ENCODE measurements at places on chromosomes 7 and 10.

- DNase-seq = no peak
Observed at GRCh38 chr10:51606825-51607462, 92.5 kb downstream of the CSTF2T start.

DNA sequence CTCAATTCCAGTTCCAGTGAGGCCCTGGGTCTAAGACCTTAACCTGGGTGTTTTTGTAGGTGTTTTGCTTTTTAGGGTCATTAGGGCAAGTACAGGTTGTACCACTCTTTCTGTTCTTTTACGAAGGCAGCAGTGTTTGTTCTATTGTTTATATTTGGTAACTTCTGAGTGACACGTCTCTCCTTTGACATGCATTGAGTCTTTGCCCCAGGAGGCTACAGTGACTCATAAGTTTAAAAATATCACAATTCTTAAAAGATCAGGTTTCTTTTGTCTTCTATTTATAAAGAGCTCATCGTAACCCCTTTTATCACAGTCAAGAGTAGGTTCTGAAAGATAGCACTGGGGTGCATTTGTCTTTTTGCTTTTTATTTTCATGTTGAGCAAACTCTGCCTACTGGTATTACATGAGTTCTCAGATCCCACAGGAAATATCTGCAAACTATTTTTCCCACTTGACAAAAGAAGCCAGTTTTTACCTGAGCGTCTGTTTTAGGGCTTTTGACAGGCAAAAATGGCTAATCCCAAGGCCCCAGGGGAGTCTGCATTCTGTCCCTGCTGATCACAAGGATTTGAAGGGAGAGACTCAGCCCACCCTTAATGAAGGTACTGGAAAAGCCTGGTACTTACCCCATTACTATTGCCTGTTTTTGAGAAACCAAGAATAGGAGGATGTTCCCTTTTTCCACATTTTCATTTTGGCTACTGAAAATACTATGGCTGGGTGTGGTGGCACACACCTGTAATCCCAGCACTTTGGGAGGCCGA is 7.9 kb downstream of the NUDT13 start:
- no peak for DNase-seq

DNA sequence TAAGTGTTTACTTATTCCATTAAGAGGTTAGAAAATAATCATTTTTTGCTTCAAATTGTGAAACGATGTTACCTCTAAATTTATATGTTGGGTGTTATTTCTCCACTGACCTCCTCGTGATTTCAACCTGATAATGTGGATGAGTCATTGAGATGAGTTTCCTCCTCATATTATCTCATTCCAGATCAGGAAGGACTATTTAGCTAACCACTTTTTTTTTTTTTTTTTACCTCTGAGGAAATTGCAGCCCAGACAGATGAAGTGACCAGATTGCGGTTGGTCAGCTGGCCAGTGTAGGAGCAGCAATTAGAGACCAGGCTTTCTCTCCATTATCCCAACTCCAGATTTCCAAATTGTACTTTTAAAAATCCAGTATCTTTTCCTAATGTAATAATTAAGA is 248.7 kb downstream of the FZD1 start:
- no peak for DNase-seq

DNA sequence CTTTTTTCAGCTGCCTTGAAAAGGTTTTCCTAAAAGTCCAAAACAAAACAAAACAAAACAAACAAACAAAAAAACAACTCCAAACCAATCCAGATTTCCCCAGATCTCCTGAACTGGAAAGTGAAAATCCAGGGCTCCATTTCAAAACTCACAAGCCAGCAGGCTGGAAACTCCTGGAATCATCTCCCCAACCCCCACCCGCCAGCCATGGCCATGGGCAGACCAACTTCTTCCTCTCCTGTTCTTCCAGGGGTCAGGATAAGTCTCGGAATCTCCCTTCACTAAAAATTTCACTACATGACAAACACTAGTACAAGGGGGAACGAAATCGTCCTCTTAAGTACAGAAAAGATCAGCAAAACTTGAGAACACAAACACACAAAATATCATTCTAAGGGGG is 40.4 kb downstream of the GNA12 start:
- DNase-seq = no peak

GRCh38 chr10:59991661-59992060 is 85.3 kb upstream of the CCDC6 start:
- no peak for DNase-seq

DNA sequence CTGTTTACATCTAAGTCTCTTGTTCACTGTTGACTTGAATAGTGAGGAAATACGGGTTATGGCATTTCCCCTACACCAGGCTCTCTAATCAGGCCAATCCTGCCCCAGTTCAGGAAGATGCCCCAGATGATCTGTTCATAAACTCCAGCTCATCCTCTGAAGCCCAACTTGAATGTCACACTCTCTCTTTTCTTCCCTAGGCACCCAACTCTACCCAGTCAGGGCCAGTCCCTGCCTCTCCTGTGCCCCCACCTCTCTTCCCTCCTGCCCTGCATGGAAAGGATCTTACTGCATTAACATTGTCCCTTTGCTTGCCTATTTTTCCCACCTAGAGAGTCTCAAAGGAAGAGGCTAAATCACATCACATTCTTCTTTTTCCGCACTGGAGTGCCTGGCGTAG is 10.6 kb upstream of the TRPV6 start:
- no peak for DNase-seq

- DNase-seq = no peak
Observed at GRCh38 chr10:73159038-73159648, 8.7 kb downstream of the ECD start.

DNA sequence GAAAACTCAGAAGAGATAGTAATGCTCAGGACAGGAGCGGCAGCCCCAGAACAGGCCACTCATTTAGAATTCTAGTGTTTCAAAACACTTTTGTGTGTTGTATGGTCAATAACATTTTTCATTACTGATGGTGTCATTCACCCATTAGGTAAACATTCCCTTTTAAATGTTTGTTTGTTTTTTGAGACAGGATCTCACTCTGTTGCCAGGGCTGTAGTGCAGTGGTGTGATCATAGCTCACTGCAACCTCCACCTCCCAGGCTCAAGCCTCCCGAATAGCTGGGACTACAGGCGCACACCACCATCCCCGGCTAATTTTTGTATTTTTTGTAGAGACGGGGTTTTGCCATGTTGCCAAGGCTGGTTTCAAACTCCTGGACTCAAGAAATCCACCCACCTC is 65.9 kb upstream of the CAPZA2 start:
- no peak for DNase-seq

GRCh38 chr10:112275512-112276245 is 7.5 kb upstream of the TECTB start:
- DNase-seq = no peak

GRCh38 chr7:147824671-147825070 is 765.9 kb upstream of the C7orf33 start:
- no peak for DNase-seq

GRCh38 chr10:7457478-7458316 is 46.9 kb upstream of the SFMBT2 start:
- DNase-seq = no peak

DNA sequence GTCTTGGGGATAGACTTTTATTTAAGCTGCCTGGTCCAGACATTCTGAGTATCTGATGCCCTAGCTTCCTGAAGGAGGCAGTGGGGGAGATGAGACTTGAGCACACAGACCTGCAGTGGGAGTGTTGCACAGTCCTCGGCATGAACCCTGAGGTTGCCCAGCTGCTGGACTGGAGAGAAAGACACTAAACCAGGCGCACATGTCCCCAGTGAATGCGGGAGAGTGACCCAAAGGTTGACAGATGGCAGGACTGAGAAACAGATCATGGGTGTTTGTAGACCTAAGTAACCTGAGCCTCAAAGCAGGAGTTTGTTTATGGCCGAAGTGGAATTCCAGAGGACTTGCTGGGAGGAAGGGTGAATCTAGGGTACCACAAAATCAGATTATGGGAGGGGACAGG is 15.7 kb upstream of the MSRB2 start:
- DNase-seq = no peak

GRCh38 chr7:55127622-55128081 is 108.8 kb downstream of the EGFR start:
- no peak for DNase-seq

DNA sequence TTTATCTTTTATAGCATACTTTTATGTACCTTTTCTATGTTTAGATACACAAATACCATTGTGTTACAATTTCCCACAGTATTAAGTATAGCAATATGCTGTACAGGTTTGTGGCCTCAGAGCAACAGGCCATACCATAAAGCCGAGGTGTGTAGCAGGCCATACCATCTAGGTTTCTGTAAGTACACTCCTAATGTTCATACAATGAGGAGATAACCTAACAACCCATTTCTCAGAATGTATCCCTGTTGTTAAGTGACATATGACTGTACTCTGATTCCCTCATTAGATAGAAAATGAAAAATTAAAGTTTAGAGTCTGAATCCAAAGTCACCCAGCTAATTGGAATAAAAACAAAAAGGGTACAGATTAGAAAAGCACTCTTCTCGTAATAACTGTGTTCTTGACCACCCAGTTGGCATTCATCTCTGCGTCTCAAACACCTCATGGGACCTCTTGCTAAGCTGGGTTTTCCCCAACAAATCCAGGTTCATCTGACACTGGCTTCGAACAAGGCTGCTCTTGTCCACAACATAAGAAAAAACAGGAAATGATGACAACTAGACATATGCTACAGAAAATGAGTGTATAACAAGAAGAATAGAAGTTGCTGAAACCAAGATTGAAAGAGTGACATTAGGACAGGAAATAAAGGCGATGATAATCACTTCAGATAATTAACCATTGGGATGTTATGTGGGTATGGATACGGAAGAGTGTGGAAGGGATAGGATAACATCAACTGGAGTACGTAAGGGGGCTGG is 1.4 kb downstream of the NDUFB8 start:
- no peak for DNase-seq

GRCh38 chr7:36852931-36853330 is 128.6 kb upstream of the AOAH start:
- no peak for DNase-seq

GRCh38 chr7:12623885-12624498 is 53.5 kb downstream of the SCIN start:
- no peak for DNase-seq

DNA sequence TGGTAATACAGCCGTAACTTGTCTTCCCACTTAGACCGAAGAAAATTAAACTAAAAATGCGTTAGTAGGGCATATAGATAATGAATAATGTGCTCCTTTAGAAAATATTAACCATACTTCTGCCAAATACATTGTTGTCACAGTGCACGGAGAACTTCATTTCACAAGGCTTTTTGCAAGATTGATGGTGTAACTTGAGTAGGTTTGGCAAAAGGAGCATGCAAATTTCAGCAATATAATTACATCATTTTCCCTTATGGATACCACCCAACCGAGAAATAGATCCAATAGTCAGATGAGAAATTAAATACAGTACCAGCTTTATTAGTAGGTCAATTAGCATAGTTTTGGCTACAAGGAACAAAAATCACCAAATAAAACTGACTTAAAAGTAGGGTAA is 792.6 kb upstream of the C7orf33 start:
- no peak for DNase-seq

DNA sequence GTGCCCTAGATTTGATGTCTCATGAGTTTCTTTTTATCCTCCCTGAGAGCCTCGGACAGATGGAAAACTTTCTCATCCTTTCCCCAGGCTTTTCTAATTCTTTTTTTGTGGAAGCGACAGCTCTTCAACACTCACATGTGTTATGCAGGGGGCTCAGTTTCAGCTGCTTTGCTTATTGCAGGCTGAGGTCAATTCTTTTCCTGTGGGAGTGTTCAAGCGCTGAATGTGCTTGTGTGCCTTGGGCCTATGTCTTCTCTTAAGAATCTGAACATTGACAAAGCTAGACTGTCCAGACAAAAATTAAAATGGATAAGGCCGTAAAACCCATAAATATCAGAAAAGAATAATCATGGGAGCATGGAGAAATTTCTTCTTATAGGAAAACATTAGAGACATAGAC is 125.2 kb upstream of the STEAP4 start:
- DNase-seq = no peak

DNA sequence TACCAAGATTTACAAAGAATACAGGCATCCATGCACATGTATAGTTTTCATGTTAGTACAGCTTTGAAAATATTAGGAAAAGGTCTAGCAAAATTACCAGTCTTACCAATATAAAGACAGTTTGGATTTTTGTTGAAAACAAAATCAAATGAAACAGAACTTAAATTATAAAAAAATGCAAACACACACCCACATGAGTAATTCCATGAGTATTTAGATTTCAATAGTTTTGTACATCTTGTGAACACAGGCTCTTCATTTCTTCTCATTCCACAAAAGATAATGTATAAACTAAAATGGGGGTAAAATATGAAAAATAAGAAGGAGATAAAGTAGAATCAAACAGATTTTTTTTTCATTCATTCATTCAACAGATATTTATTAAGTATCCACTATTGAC is 682.2 kb upstream of the ANKRD30A start:
- no peak for DNase-seq

DNA sequence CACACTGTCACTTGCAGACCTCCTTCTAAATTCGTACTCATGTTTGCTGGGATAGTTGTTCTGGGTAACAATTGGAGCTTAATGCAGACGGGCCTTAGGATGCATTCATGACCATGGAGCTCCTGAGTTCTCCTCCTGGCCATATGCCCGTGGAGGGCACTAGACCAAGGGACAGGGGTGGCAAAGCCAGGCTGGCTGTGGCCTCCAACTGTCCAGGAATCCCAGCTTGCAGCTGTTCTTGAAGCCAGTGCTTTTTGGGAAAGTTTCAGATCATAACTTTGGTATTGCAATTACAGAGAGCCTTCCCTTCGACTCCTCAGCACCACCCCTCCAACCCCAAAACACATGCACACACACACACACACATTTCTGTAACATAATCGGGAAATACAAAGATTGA is 30.6 kb downstream of the ANTXRL start:
- DNase-seq = no peak

- DNase-seq = no peak
Observed at GRCh38 chr10:1858547-1858946, 121.2 kb upstream of the ADARB2 start.

- no peak for DNase-seq
Observed at GRCh38 chr7:32289651-32290414, 200.3 kb downstream of the LSM5 start.

DNA sequence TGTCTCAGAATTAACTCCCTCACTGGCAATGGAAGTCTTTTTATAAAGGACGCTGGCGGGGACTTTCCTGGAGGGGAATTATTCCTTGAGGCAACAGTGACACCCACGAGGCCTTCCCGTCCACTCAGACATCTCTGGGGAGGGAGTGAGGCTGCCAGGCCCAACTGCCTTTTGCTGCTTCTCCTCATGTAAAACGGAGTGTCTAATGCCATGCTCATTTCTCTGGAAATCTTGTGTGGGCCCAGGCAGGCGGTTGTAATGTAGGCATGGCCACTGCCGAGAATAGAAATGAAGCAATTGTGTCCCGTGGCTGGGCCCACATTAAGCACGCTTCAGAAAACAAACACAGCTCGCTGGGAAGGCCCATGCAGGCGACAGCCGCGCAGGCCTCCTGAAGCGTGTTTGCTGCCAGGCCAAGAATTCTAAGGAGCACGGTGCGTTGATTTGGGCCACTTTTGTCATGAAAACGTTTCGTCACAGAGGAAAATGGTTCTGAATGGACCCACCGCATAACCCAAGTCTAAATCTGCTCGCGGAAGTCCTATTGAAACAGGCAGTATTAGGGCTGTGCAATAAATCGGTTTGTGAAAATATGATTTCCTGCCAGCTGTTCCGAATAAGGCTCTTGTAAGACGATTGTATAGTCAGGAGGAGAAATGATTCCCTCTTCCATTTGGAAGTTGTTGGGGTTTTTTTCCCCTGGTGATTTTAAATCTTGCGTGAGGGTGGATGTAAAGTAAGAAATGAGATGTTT is 104.2 kb upstream of the CHST15 start:
- DNase-seq = no peak
